ENCODE measurements at places on chromosomes 13 and 19. TPM values are rescaled to one million over a fixed set of nuclear protein-coding genes. Genes with fewer than 3 reads are reported as not detected.

GRCh38 chr19:18070181-18070580, 16.6 kb downstream of the IL12RB1 start:
- DNase-seq: no peak

The PSG6 gene
- total RNA-seq: 1.2 TPM

DNA sequence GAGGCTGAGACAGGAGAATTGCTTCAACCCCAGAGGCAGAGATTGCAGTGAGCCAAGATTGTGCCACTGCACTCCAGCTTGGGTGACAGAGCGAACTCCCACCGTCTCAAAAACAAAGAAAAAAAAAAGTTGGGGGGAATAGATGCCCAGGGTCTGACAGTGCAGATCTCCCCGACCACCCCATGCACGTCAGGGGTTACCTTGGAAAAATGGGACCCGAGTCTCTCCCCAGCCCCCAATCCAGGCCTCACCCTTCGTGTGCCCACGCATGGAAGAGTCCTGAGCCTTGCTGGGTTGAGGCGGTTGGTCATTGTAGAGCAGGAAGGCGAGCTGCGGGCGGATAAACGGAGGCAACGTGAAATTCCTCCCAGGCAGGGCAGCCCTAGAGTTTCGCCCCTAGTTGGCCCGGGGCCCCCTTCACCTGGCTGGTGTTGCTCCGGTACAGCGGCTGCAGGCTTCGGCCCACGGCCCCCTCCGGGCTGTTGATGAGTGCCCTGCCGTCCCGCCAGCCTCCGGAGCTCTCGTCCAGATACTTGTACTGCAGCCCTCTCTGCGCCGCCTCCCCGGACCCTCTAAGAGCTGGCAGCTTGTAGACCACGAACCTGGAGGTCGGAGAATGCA, 588 bp downstream of the DNASE2 start:
- DNase-seq: no peak

- DNase-seq: no peak
Measured at GRCh38 chr19:14972676-14973075, 7.0 kb downstream of the SLC1A6 start.

The SOX1 gene
- total RNA-seq: not detected

GRCh38 chr19:10724573-10725071, 6.7 kb downstream of the DNM2 start:
- DNase-seq: no peak

DNA sequence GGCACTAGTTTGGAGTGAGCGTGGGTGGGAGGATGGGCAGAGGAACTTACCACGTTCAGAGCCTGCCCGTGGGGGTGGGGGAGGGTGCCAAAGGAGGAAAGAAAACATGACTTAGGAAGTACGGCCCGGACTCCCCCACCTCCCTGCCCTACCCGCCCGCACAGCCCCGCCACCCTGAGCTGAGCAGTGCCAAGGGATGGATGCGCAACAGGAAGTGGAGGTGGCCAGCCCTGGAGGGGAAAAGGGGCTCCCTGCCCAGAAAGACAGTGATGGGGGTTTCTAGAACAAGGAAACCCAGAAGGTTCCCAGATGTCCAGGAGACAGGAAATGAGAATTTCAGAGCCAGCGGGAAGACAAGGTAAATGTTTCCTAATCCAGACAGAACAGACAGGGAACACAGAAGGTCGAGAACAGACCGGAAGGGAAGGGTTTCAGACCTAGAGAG, 6.3 kb downstream of the TEAD2 start:
- no peak for DNase-seq

DNA sequence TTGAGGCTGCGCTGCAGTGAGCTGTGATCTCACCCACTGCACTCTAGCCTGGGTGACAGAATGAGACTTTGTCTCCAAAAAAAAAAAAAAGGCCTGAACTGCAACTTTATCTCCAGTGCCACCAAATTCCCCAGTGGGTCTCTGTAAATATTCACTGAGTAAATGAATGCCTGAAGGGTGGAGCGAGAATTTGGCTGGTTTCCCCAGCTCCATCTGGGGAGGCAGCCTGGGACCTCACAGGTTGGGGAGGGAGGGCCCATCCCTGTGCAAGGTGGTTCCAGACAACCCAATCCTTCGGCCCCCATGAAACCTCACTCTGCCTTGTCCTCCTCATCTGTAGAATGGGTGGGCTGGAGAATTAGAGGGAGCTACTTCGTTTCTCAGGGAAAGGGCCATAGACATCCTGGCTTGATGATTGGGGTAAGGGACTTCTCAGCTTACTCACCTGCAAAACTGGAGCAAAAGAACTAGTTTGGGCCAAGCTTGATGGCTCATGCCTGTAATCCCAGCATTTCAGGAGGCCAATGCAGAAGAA, 4.2 kb upstream of the PKN1 start:
- DNase-seq: no peak

GRCh38 chr19:18832306-18833140, 764 bp downstream of the UPF1 start:
- DNase-seq: peak; percentile 23

- no peak for DNase-seq
Measured at GRCh38 chr13:57326532-57326931, 159.5 kb downstream of the PRR20E start.

Data from mammary epithelial cell (primary cell).